Activated naive CD4-positive, alpha-beta T cell treated with anti-CD3 and anti-CD28 coated beads, Interleukin-2, amount 50 U/mL, for 72 hours (primary cell): ENCODE measurements at places on chromosomes 5 and 9.

GRCh38 chr5:65050826-65051498 is 282.2 kb downstream of the CWC27 start:
- DNase-seq = no peak

- DNase-seq = peak; percentile 68
These were observed 14.8 kb upstream of the CEMIP2 start for GRCh38 chr9:71783120-71783523.

- DNase-seq = no peak
These were observed 104.1 kb downstream of the TSSK1B start for GRCh38 chr5:113330533-113331208.

GRCh38 chr5:143534761-143535154 is 131.3 kb upstream of the NR3C1 start:
- DNase-seq = no peak

DNA sequence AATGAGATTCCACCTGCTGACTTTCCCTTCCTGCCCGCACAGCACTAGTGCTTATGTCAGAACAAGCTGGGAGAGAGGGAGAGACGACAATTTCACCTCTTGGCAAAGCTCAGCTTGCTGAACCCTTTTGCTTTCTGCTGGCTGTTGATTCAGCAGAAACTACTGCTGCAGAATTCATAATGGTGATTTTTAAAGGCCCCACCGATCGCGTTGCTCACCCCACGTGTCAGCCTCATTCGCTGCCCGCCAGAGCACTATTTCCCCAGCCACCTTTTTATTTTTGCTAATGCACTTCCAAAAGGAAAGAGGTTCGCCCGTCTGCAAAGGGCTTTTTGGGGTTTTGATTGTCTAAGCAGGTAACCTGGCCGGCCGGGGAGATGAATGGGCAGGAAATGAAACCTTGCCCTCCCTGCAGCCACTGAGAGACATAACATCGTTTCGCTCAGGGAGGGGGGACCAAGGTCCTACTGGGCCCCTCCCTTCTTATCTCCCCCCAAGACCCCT is 1.3 kb downstream of the PPP2R2B start:
- no peak for DNase-seq

- DNase-seq = peak; percentile 44
These were observed 69.8 kb downstream of the MRPL36 start for GRCh38 chr5:1729641-1730486.

DNA sequence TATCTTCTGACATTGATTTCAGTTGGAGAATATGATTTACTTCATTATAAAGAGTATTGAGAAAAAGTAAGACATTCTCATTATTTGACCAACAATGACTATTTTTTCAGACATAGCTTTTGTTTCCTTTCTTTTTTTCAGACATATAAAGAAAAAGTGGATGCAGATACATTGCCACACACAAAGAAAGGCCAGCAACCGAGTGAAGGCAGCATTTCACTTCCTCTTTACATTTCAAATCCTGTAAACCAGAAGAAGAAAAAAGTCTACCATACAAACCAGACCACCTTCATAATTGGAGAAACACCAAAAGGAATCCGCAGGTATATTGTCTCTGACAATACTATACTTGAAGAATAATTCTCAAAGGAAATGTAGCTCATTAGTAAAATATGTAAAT is 128.9 kb downstream of the ERCC6L2 start:
- DNase-seq = no peak

- no peak for DNase-seq
These were observed 39.3 kb downstream of the RAI14 start for GRCh38 chr5:34695275-34696027.

GRCh38 chr9:34409154-34409553 is 32.5 kb upstream of the MYORG start:
- no peak for DNase-seq

DNA sequence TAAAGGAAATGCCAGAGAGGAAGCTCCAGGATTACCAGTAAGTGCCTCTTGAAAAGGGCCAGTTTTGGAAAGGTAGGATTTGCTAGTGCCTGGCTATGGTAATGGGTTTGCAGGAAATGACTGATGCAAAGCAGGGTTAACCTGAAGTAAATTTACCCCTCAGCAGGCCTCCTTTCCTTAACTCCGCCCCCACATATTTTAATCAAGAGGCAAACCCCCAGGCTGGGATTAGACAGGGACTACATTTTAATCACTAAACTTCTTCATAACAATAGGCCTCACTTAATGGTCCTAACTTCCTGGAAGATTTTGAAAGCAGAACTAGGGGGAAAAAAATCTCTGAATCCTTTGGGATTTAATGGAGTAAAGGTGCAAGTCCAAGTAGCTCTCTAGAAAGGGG is 10.2 kb upstream of the SLC1A3 start:
- DNase-seq = no peak

DNA sequence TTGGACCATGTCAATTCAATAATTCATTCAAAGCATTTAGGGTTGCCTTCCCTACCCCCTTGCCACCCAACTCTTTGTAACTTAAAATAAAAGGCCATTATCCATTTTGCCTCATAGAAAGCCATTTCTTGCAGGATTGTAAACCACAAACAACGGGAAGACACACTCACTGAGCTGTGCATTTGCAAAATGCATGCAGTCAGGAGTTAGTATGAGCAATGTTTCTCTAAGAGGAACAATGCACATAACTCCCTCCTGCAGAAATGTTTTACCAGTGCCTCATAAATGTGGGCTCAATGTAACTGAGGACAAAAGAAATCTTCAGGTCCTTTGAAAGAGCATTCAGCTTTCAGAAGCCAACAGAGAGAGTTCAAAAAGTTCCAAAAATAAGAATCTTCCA is 98.5 kb upstream of the ABCA1 start:
- no peak for DNase-seq

- peak; percentile 26 for DNase-seq
These were observed 58.3 kb upstream of the ANGPTL2 start for GRCh38 chr9:127180457-127181314.

GRCh38 chr5:57906671-57907070 is 424.1 kb upstream of the ACTBL2 start:
- no peak for DNase-seq

GRCh38 chr5:167869125-167869524 is 422.3 kb upstream of the WWC1 start:
- DNase-seq = no peak

DNA sequence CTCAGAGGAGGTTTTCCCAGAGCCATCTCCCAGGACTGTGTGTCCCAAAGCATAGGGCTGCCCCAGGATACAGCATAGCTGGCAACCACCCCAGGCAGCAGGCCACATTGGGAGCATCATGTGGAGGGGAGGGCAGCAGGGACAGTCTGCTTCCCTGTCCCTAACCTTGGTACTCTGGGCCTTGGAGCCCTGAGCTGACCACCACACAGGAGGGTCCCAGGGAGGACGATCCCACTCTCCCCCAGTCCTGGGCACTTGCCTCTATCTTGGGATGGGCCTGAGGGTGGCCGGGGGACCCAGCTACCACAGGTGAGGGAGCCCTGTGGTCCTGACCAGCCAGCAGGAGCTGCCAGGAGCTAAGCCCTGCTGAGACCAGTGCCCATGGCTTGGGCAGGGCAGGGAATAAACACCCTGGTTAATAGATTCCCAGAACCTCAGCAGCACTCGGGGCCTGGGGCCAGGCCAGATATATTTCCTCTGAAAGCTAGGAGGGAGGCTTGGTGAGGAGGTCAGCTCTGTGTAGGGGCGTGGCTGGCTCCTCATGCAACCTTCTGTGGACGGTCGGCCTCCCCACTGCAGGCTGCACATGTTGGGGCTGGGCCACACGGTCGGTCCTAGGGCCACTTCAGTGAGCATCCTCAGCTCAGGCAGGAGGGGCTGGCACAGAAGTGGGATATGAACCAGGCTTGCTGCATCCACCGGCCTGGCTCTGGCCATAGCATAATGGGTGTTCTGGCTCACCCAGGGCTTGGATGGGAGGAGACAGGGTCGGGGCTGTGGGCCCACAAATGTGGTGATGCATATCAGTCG is 4.2 kb downstream of the NINJ1 start:
- no peak for DNase-seq

GRCh38 chr5:95563367-95563766 is 8.5 kb downstream of the ARSK start:
- DNase-seq = no peak

GRCh38 chr9:136482046-136482792 is 621 bp downstream of the SEC16A start:
- no peak for DNase-seq

- DNase-seq = no peak
These were observed 259.1 kb downstream of the MLLT3 start for GRCh38 chr9:20363233-20363632.

- no peak for DNase-seq
These were observed 484.6 kb downstream of the PRELID2 start for GRCh38 chr5:145350513-145350912.

- DNase-seq = no peak
These were observed 6.6 kb upstream of the OTULINL start for GRCh38 chr5:14574891-14575508.

- DNase-seq = no peak
These were observed 64.7 kb downstream of the CSF2 start for GRCh38 chr5:132138260-132138659.

DNA sequence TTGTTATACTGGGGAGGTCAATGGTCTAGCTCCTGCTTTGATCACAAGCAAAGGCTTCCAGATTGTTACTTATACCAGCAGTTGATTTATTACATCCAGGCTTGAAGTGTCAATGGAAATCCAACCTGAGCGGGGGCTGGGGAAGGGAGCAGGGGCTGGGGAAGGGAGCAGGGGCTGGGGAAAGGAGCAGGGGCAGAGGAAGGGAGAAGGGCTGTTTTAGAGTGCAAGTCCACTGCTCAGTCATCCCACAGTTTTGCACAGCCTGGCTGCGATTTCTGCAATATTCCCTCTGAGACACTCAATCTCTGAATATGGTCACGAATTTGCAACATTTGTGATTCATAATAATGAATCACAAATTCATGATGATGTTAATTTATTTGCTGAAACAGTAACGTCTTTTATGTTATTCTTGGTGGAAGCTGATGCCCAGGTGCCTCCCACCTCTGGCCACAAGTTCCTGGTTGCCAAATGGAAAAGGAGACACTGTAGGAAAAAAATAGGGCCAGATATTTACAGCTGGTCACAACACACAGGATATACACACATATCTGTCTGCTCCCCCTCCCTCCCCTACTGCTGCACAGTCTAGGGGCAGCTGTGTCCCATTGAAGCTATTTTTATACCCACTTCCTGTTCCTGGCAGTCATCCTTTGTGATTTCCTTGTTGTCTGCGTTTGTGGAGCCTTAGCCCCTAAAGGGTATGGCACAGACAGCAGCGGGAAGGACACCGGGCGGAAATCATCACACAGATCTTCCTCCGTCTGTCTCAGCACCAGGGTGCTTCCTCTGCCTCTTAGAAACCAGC is 325.1 kb downstream of the GADD45G start:
- no peak for DNase-seq
